Left ventricle myocardium superior (tissue), 1 donor: ENCODE measurements at places on chromosomes 4 and X.

GRCh38 chr4:140255927-140256326, 101.9 kb upstream of the MAML3 start:
- DNase-seq = no peak

- no peak for DNase-seq
Measured at GRCh38 chr4:128916832-128917231, 107.3 kb downstream of the JADE1 start.

DNA sequence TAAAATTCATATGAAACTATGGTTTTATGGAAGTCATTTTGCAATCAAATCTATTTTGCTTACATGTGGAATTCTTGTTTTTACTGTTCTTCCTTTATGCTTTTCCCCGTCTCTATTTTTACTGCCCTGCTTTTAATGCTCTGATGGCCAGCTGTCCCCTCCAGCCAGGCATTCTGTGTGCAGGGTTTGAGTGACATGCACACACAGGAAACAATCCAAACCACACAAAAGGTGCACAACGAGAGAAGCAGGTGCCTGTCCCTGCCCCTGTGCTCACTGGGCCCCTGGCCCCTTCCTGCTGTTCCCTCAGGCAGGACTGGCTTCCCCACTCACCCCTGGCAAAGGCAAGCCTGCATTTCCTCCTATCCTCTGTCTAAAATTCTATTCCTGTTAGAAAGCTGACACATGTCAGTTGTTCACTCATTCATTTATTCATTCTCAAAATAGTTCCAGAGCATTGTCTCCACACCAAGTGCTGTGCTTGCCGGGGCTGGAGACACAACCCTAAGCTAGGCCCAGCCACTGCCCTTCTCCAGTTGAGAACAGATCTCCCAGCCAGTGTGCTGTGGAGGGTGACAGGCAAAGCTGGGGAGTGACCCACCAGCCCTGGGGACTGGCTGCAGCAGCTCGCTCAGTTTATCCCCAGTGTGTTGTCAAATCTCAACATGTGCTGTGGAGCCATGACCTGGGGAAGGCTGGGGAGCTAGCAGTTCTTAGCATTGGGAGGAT, 346.3 kb downstream of the FBXW7 start:
- no peak for DNase-seq

DNA sequence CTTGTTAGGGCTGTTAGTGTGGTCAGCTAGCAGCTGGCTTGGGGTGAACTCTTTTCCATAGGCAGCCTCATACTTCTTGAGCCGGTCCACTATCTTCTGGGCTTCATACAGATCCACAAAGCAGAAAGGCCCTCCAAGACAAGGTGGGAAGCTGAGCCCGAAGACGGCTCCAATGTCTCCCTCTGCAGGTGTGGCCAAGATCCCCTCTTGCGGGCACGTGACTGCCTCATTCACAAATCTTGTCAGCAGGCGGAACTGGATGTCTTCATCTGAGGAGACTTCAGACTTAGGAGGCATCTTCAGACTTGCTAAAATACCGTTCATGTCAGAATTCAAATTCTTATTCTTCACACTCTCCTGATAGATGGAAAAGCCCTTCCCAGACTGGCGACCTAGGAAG, 25.3 kb downstream of the CPE start:
- no peak for DNase-seq

- DNase-seq = no peak
Measured at GRCh38 chr4:47075919-47076318, 44.6 kb downstream of the GABRB1 start.

DNA sequence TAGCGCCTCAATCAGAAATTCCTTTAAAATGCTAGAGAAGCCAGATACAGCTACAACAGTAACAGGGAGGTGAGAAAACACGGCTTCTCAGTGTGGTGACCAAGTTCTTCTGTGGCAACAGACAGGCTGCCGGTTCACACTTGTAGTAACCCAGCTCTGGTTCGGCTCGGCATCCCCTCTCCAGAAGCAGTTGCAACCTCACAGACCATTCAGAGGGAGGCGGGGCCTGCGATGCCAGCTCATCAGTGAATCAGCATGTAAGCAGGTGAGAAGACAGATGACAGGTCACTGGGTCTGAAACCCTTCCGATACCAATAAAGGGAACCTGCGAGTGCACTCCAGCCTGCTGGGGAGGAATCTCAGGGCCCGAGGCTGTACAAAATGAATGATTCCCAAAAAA, 251.0 kb downstream of the KCNIP4 start:
- no peak for DNase-seq

- no peak for DNase-seq
Measured at GRCh38 chr4:145814246-145814645, 124.4 kb downstream of the ZNF827 start.
